NCI-H1694 (cell line): ENCODE measurements at places on chromosomes 3 and 15.

GRCh38 chr15:25718597-25718996 lies 144.5 kb downstream of the ATP10A start:
- DNase-seq: no peak

- no peak for DNase-seq
These were observed 4.2 kb upstream of the MEIS2 start for GRCh38 chr15:37104424-37104981.

DNA sequence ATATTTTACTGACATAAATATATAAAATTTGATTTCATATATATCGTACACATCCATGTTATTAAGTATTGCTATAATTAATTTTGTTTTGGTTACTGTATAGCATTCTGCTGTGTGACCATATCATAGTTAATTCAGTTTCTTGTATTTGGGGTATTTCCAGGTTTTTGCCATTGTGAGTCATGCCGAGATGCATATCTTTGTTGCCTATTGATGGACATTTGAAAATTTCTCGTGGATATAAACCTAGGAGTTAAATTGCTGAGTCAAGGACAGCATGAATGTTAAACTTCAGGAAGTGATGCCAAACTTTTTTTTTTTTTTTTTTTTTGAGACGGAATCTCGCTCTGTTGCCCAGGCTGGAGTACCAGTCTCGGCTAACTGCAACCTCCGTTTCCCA lies 33.7 kb upstream of the GPR171 start:
- no peak for DNase-seq

DNA sequence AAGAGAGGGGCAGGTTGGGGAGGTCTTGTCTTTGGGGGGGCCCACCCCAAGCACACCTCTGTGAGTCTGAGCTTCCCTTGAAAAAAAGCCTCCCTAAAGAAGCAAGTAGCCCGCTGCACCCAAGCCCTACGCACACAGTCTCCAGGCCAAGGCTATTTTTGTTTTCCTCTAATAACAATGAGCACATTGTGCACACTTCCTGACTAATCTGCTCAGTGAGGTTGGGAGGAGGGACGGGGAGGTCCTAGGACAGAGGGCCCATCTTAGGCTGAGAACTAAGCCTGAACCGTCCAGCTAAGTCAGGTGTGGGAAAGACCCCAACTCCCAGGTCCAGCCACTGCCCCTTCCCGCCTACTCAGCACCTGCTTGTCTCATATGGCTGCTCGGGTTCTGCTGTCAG lies 87.2 kb downstream of the HMG20A start:
- DNase-seq: no peak
